ENCODE measurements at places on chromosomes 2 and 18. TPM values are rescaled to one million over a fixed set of nuclear protein-coding genes. Genes with fewer than 3 reads are reported as not detected.

DNA sequence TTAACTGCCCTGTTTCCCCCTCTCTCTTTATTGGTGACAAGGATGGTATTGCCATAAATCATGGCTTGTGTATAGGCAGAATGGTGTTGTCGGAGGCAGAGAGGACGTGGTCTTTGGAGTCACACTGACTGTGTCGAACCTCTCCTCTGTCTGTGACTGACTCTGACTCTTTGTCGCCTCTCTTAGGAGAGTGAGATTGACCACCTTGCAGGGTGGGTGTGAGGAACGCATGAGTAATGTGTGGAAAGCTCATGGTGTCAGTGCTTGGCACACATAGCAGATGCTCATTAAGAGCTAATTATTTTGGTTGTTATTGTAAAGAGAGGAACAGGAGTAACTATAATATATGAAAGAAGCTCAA is 145.6 kb downstream of the TTC27 start:
- no peaks in the 10 kb centered on the region for H3K36me3 ChIP-seq
- H3K4me1 ChIP-seq = no peaks in the 10 kb centered on the region
- H3K27me3 ChIP-seq = no peaks in the 10 kb centered on the region
- no peak for DNase-seq
- H3K27ac ChIP-seq = no peak overlapping the region

DNA sequence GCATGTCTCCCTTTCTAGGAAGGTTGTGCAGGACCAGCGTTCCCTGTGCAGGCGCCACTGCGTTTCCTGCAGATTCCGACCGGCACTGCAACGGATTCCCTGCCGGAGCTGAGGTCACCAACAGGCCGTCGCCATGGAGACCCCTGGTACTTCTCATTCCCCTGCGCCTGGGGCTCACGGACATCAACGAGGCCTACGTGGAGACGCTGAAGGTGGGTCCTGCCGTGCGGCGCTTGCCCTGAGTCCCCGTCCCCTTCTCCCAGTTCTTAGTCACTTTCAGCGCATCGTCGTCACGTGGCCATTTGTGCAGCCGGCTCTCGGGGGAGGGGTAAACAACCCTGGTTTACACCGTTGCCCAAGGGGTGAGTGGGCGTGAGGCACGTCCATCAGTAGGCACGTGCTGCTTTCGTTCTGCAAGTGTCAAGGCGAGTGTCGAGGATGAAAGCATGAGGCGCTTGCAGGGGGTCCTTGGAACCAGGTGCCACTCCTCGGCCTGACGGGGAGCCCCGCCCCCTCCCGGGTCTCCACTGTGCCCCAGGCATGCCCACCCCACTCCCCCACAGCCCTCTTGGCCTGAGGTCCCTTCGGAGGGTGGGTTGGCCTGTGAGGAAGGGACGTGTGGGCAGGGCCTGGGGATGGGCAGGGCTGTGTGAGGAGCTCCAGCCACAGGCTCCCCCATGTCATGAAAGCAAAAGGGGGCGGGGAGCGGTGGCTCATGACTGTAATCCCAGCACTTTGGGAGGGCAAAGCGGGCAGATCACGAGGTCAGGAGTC is 19.8 kb downstream of the DTYMK start:
- H3K27ac ChIP-seq = no peak overlapping the region
- DNase-seq = peak; percentile 90
- H3K27me3 ChIP-seq = no peaks in the 10 kb centered on the region

- H3K27me3 ChIP-seq = no peaks in the 10 kb centered on the region
- no peak for DNase-seq
- no peak overlapping the region for H3K27ac ChIP-seq
- no peaks in the 10 kb centered on the region for H3K4me1 ChIP-seq
- no peak overlapping the region for H3K4me3 ChIP-seq
- H3K36me3 ChIP-seq = peaks cover 3% of the 10 kb centered on the region
Measured at GRCh38 chr2:232214053-232214452, 164.5 kb upstream of the ALPP start.

GRCh38 chr18:40016405-40016804 is 1938.6 kb upstream of the PIK3C3 start:
- no peak for DNase-seq
- H3K4me3 ChIP-seq = no peak overlapping the region
- H3K27me3 ChIP-seq = no peaks in the 10 kb centered on the region
- H3K27ac ChIP-seq = no peak overlapping the region

Gene FEV
- total RNA-seq = not detected

Gene FSIP2
- 1.2 TPM for total RNA-seq

Gene GAL3ST2
- 0.19 TPM for total RNA-seq

Data from kidney (tissue), 22 donors.